ENCODE measurements at places on chromosomes 7 and 10. TPM values are rescaled to one million over a fixed set of nuclear protein-coding genes. Genes with fewer than 3 reads are reported as not detected.

- DNase-seq = no peak
These were observed 30.0 kb upstream of the C1GALT1 start for GRCh38 chr7:7152315-7152714.

- DNase-seq = no peak
These were observed 22.0 kb upstream of the SLC26A4 start for GRCh38 chr7:107638594-107638993.

- no peak for DNase-seq
These were observed at the start of gene GIMAP1 for GRCh38 chr7:150716368-150716767. GIMAP1 (plus strand) TSS chr7:150716613; CDS start chr7:150719048, 2,435 bp downstream.

FAS gene
- not detected for total RNA-seq

RSPH10B2 gene
- 0.45 TPM for total RNA-seq

PON3 gene
- total RNA-seq = 15.0 TPM
